ENCODE measurements at places on chromosomes 16 and 17.

DNA sequence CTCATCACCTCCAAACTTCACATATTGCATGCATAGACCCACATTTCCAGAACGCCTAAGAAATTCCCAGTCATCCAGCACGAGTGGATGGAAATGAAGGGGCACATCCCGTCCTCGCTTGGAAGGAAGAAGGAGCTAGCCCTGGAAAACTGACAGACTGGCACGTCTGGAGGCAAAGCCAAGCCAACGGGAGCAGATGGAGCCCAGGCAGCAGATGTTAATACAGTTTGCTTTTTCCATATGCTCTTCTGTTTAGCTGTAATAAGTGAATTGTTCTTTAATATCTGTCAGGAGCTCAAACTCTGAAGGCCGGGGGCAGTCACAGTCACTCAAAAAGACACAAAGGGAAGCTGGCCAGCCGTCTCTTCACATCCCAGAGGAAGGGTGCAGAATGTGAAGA is 187.7 kb downstream of the XYLT1 start:
- DNase-seq, result no peak

- DNase-seq, result no peak
Measured at GRCh38 chr17:43547659-43548256, 1.6 kb upstream of the ETV4 start.

DNA sequence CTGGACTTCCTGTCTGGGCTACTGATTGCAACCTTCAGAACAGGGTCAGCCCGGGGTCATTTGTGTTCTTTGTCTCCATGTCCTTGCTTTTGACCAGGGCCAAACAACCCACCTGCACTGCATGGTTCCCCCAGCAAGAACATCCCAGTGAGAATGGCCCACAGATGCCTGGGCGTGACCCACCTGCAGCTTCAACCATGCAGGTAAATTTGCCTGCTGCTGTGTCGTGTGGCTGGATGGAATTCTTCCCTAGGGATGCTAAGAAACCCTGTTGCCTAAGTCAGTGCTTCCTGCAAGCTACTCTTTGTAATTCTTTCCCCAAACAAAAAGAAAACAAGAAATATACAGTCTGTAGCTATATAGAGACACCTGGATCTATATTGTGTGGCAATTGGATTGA is 12.5 kb downstream of the CDH13 start:
- DNase-seq, result no peak

DNA sequence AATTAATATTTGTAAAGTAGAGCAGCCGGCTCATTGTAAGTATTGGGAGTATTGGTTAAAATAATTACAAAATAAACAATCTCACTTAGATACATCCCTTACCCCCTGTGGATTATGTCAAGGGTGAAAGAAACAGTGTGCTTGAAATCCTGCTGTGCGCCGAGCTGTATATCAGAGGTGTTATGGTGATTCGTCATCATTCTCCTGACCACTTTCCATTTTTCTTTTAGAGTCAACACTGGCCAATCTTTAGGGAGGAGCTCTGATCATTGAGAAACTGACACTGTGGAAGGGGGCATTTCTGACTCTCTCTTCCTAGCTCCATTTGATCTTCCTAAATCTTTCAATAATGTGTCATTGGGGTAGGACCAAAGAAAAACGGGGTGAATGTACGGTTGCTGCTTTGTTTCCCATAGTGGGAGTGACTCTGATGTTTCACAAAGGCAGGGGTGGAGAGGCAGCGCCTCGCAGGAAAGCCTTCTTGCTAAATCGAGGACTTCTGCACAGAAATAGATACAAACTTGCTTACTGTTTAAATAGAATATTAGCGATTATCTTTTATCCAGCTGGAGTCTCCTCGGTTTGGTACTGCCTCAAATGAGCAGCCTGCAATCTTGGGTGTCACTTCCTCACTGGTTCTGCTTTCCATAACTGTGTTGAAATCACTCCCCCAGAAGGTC is 123.4 kb downstream of the PRKCB start:
- DNase-seq, result no peak

- no peak for DNase-seq
Measured at GRCh38 chr17:80965606-80966005, 26.0 kb upstream of the CHMP6 start.

- no peak for DNase-seq
Measured at GRCh38 chr17:82893779-82894178, 54.0 kb upstream of the ZNF750 start.

GRCh38 chr17:66711401-66711800 is 123.5 kb upstream of the CACNG5 start:
- DNase-seq, result no peak

GRCh38 chr16:77579351-77579891 is 142.9 kb upstream of the NUDT7 start:
- DNase-seq, result no peak

- no peak for DNase-seq
Measured at GRCh38 chr16:11742093-11742535, 543 bp downstream of the TXNDC11 start.

- no peak for DNase-seq
Measured at GRCh38 chr17:64332502-64332901, 58.2 kb downstream of the PECAM1 start.

DNA sequence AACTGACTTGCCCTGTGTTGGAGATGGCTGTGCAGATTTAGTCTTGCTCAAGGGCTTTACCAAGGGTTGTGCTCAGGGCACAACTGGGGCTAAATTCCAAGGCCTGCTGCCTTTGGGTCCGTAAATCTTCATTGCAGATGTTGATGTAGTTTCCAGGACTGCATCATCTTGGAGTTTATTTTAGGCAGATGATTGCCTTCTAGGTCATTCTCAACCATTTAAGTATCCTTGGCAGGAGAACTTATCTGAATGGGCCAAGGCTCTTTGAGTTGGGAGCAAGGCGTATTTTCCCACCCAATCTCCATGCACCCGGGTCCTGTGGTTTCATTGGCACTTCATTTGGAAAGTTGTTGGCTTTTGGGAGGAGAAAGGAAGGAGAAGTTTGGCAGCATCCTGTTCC is 200.3 kb downstream of the MSI2 start:
- no peak for DNase-seq

DNA sequence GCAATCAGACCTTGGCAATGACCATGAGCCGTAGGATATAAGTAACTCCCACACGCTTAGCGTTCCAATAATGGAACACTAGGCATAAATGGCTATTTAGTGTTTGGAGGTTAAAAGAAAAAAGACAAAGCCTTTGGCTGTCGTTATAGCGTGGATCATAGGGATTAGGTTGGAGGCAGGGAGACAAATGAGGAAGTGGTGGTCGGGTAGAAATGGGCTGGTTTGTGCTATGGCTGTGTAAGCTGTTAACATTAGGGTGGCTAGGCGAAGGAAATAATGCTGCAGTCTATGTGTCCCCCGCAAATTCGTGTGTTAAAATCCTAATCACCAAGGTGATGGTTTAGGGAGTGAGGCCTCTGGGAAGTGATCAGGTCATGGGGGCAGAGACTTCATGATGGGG is 120.4 kb upstream of the IRX6 start:
- no peak for DNase-seq

- DNase-seq, result no peak
Measured at GRCh38 chr17:17503566-17504130, 7.5 kb upstream of the RASD1 start.

DNA sequence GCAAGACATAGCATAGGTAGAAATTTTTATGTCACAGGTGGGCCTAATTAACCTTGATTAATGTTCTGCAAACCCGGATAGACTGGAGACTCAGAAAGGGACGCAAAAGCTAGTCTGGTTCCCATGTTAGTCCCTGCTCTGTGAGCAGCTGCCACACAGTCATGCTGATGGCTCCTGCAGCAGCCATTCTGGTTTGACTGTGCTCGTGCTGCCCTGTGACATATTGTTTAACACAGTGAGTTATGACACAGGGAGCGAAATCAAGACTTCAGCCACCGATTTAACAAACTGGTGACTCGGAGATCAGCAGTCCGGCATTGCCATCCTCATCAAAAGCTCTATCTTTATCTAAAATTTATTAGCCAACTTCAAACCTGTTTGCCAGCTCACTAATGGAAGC is 169.8 kb downstream of the WWOX start:
- DNase-seq, result no peak

DNA sequence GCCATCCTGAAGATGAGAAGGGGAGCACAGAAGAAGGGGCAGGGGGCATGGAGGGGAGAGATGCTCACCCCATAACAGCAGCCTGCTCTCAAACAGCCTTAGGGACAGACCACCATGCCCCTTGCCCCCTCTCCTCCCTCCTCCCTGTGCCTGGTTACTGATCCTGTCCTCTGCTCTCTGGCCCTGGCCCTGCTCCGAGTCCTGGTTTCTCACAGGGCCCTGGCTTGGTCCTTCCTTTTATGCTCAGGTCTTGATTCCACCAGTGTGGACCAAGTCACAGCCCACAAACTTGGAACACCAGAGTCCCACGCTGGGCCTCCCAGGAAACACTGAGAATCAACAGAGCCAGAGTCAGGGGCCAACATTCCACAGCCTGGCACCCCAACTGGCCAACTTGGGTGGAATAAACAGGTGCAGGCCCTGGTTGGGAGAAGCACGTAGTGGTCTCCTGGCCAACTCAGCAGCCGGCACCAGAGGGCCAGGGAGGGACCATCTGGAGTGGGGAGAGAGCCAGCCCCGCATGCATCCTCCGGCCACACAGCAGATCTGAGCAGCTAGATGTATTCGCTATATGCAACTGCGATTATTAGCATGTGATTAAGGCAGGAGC is 44.9 kb upstream of the CDC42EP4 start:
- DNase-seq, result no peak

- DNase-seq, result no peak
Measured at GRCh38 chr17:41185001-41185400, 290 bp upstream of the KRTAP4-1 start.

DNA sequence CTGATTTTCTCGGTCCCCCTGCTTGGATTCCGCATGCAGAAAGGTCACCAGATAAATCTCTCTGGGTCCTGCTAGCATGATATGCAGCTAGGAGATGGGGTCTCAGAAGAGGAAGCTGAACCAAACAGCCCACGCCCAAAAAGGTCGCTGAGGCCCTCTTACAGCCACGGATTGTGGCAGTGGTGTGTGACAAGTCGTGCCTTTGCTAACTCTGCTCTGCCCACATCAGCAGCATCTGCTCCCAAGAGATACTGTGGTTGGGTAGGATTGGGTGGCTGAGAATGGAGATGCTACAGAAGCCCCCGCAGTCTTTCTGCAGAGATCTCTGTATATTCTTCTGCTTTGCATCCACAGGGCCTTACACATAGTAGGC is 15.2 kb upstream of the SKAP1 start:
- DNase-seq, result no peak

DNA sequence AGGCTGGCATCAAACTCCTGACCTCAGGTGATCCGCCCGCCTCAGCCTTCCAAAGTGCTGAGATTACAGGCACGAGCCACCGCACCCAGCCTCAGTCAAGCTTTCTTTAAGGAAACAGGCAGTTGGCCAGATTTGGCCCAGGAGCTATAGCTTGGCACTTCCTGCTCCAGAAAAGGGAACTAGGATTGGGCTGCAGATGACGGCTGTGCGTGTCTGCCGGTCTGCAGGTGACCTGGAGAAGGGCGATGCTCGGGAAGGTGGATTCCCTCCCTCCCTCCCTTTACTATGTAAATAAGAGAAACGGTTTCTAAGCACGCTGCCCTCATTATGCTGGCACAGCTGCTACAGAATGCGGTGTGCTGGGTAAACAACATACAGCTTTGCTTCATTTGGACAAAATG is 215.9 kb downstream of the RPTOR start:
- DNase-seq, result no peak

- no peak for DNase-seq
Measured at GRCh38 chr16:58494981-58495520, 4.9 kb upstream of the NDRG4 start.

DNA sequence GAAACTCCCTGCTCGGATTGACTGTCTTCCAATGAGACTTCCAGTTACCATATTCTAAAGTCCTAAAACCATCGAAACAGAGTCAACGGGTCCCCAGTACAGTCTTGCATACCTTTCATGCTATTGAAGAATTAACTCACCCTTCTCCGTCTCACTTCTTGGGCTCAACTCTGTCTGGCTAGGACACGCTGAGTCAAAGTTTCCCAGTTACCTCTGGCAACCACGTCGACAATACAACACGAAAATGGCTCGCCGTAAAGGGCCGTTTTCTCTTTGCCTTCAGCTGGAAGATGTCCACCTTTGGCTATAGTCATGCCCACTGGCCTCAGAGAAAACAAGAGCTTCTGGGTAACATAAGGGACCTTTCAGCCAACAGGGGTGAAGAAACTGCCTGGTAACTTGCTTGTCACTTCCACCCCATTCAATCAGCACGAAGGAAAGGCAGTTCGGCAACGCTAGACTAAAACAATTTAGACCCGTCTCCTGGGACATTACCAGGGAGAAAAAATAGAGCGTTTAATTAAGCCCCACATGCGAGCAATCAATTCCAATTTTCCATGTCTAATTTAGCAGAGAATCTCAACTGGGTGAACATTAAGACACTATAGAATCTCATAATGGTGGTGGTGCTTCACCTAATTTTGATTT is 21.5 kb downstream of the KCNG4 start:
- DNase-seq, result no peak

DNA sequence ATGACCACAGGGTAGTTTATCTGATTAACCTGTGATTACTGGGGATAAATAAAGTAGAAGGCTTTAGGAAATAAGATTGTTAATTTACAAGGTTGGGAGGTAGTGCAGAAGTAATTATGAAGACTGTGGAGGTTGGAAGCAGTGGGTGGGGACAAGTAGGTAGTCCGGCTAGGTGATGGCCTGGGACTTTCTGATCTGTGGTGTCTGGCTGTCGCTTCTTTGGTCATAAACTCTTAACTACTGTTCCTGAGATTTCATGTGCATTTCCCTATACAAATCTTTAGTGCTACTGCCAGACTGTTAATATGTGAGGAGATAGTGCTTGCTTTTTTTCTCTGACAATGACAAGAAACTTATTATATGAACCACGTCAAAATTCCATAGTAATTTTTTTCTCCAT is 19.5 kb upstream of the HNF1B start:
- DNase-seq, result no peak

DNA sequence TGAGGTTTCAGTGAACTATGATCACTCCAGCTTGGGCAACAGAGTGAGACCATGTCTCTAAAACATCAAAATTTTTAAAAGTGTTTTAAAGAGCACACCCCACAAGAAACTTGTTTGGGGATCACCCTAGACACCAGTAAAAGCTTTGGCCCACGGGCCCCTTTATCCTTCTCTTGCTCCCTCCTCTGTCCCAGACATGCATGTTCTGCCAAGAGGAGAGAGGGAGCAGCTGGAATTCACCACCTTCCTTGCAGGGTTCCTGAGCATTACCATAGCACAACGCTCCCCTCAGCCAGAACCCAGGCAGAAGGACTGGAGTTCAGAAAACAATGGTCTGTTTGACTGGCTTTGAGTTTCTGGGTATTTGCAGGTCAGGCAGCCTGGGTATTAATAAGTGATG is 214.3 kb upstream of the CDH5 start:
- no peak for DNase-seq

DNA sequence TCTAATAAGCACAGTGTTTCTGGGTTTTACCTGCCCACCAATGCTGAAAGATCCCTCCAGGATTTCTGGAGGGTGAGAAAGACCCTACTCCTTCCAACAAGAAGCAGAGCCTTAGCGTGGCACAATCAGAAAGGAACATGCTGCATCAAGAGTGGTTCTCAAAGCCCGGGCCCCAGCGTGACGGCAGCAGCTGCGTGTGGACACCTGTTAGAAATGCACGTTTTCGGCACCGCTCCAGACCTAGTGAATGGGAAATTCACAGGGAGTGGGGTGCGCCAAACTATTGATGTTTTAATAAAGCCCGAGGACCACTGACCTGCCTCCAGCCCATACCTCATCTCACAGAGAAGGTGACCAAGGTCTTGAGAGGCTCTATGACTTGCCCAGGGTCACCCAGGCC is 55.8 kb downstream of the PECAM1 start:
- DNase-seq, result no peak

- DNase-seq, result no peak
Measured at GRCh38 chr16:52296076-52296475, 250.9 kb downstream of the TOX3 start.

All from stimulated activated CD8-positive, alpha-beta memory T cell treated with anti-CD3 and anti-CD28 coated beads, Interleukin-7, amount 100 ng/mL, for 1 hour (primary cell).